ENCODE measurements at places on chromosomes 4 and X. TPM values are rescaled to one million over a fixed set of nuclear protein-coding genes. Genes with fewer than 3 reads are reported as not detected.

REELD1 gene
- total RNA-seq: 0.29 TPM

DNA sequence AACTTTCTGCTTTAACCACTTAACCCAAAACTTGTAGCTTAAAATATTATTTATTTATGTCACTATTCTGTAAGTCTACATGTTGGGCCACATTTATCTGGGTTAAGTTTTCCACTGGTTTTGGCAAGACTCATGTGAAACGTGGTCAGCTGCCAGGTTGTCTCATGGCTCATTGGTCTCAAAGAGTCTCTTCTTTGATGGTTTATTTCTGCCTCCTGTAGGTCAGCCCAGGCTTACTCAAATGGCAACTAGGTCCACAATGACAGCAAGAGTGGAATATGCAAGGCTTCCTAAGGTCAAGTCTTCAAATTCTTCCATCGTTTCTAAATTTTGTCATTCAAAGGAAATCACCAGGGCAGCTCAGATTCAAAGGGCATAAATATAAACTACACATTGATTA lies 828.7 kb downstream of the PCDH7 start:
- no peak for DNase-seq

DNA sequence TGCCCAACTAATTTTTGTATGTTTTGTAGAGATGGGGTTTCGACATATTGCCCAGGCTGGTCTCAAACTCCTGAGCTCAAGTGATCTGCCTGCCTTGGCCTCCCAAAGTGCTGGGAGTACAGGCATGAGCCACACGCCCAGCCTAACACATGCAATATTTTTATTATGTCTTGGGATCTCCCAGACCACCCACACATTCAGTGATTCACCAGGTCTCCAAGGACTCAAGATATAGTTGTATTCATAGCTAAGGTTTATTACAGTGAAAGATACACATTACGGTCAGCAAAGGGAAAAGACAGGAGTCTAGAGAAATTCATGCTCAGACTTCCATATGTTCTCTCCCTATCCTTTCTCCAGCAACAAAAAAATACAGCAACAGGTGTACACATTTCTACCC lies 25.5 kb upstream of the FAM120C start:
- no peak for DNase-seq

DNA sequence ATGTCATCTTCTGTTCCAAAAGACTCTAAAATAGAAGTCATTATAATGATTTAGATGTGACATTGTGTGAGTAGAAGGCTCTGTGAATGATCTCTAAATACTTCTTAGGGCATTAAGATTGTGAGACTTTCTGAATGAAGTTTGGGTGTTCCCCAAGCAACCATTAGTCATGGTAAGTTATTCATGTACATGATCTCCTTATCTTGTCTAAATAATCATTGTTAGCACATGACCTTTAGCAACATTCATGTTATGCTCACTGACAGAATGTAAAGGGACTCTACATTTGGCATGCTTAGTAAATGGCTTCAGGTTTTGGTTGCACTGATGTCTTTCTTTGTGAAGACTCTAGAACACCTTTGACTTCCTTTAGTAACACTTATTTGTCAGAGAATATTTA lies 140.8 kb upstream of the AGA start:
- no peak for DNase-seq

- DNase-seq: no peak
Observed at GRCh38 chr4:185318679-185319078, 77.0 kb downstream of the LRP2BP start.

DNA sequence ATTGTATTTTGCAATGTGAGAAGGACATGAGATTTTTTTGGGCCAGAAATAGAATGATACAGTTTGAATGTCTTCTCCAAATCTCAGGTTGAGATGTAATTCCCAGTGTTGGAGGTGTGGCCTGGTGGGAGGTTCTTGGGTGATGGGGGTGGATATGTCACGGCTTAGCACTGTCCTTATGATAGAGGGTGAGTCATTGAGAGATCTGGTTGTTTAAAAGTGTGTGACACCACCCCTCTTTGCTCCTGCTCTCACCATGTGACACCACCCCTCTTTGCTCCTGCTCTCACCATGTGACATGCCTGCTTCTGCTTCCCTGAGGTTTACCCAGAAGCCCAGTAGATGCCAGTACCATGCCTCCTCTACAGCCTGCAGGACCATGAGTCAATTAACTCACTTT lies 1226.9 kb downstream of the PCDH7 start:
- no peak for DNase-seq

- DNase-seq: no peak
Observed at GRCh38 chrX:100812216-100813158, 7.7 kb upstream of the CSTF2 start.

GRCh38 chr4:45323453-45324058 lies 597.2 kb upstream of the GNPDA2 start:
- no peak for DNase-seq
